Retinal pigment epithelial cell (primary cell): ENCODE measurements at places on chromosomes 13 and 19.
A peak's percentile ranks its signal among the peaks of the same experiment; 100 is the strongest.

GRCh38 chr13:54194233-54195024, 1165.8 kb downstream of the OLFM4 start:
- no peak for DNase-seq

DNA sequence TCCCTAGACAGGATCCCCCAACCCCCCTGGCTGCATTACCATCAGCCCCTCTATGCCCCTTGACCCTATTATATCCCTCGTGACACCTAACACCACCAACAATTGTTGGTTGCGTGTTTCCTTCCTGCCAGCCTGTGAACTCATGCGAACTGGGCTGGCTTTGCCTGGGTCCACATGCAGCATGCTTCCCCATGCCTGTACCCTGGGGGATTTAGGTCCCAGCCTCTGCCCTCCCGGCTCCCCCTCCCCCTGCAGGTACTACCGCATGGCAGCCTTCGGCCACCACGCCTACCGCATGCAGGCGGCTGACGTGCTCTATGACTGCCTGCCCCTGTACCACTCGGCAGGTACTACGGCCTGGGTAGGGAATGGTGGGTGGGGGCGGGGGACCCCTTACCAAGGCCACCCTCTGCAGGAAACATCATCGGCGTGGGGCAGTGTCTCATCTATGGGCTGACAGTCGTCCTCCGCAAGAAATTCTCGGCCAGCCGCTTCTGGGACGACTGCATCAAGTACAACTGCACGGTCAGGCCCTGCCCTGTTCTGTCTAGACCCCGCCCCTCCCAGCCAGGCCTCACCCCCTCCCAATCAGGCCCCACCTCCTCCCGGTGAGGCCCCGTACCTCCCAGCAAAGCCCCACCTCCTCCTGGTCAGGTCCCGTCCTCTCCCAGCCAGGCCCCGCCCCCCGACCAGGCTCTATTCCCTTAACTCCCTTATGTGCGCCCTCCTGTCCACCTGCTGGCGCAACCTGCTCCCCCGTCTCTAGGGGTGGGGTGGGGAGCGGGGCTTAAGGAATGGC, 18.5 kb downstream of the SLC27A1 start:
- no peak for DNase-seq

- DNase-seq: no peak
Observed at GRCh38 chr13:21902709-21903098, 231.8 kb downstream of the FGF9 start.

DNA sequence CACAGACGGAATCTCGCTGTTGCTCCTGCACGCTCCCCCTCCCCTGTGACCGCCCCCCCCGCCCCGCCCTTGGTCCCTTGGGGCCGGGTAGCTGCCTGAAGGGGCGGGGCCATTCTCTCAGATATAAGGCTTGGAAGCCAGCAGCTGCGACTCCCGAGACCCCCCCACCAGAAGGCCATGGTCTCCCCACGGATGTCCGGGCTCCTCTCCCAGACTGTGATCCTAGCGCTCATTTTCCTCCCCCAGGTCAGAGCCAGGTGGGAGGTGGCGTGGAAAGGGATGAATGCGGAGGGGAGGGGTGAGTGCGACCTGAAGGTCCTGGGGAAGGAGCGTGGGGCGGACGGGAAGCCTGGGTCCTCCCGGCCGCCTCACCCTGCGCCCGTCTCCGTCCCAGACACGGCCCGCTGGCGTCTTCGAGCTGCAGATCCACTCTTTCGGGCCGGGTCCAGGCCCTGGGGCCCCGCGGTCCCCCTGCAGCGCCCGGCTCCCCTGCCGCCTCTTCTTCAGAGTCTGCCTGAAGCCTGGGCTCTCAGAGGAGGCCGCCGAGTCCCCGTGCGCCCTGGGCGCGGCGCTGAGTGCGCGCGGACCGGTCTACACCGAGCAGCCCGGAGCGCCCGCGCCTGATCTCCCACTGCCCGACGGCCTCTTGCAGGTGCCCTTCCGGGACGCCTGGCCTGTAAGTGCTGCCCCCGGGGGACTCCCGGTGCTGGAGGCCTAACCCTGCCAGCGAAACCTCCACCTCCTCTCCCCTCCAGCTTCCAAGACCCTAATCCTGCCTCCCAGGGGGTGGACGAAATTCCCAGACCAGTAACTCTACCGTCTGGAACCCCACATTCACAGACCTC, at the start of gene DLL3:
DLL3 (plus strand) TSS at position 150 of the 845 bp plus-strand sequence; CDS start at position 178, 28 bp downstream.
- no peak for DNase-seq

- no peak for DNase-seq
Observed at GRCh38 chr13:25378528-25378927, 6.8 kb downstream of the ATP8A2 start.

DNA sequence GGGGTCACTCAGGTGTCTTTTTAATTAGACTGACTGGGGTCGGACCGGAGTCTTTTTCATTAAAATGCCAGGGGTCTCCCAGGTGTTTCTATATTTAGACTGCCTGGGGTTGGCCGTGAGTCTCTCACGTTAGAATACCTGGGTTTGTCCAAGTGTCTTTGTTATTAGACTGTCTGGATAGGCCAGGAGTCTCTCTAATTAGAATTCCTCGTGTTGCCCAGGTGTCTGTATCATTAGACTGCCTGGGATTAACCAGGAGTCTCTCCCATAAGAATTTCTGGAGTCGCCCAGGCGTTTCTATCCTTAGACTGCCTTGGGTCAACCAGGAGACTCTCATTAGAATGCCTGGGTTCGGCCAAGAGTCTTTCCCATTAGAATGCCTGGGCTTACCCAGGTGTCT, 1445.7 kb downstream of the UQCRFS1 start:
- DNase-seq: no peak

DNA sequence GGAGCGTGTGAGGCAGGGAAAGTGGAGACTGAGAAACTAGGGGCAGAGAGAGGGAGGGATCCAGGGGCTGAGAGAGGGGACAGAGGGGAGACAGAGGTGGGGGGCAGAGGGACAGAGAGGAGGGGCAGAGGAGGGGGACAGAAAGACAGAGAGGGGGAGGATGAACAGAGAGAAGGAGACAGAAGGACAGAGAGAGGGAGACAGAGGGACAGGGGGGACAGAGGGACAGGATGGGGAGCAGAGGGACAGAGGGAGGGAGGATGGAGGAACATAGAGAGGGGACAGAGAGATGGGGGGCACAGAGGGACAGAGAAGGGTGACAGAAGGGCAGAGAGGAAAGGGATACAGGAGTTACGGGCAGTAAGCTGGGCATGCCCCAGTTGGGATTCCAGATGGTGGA, 14.7 kb upstream of the NANOS2 start:
- DNase-seq: no peak

DNA sequence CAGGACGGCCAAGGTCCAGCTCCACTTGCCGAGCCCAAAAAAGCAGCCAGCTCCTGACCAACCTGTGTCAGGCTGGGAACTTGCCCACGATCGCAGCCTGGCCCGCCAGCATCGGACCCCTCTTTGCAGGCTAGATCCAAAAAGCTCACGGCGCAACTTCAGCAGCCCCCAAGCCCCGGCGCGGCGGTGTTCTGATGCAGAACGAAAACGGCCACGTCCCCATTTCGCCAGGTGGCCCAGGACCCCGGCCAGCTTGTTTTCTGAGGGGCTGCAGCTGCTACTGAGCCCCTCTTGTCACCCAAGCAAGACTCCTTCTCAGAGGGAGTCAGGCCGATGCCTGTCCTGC, 1.3 kb downstream of the TMEM259 start:
- no peak for DNase-seq

- no peak for DNase-seq
Observed at GRCh38 chr13:64755961-64756360, 2474.2 kb downstream of the PCDH9 start.

GRCh38 chr19:10670876-10671804, 17.0 kb downstream of the ILF3 start:
- no peak for DNase-seq

- no peak for DNase-seq
Observed at GRCh38 chr19:53553156-53553555, 15.2 kb downstream of the ZNF331 start.

DNA sequence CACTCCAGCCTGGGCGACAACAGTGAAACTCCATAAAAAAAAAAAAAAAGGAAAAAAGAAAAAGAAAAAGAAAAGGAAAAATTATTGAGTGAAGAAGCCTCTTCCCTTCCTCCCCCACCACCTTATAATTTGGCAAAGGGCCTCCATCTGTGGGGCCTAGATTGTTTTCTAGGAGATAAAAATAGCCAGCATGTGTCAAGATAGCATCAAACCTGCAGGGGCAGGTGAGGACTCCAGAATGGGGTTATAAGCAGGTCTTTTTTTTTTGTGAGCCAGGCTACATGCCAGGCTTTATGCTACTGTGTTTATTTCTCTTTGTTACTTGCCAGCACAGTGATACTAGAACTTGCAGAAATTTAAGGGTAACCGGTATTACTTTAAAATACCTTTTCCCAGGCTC, 11.7 kb upstream of the TRIM13 start:
- no peak for DNase-seq

DNA sequence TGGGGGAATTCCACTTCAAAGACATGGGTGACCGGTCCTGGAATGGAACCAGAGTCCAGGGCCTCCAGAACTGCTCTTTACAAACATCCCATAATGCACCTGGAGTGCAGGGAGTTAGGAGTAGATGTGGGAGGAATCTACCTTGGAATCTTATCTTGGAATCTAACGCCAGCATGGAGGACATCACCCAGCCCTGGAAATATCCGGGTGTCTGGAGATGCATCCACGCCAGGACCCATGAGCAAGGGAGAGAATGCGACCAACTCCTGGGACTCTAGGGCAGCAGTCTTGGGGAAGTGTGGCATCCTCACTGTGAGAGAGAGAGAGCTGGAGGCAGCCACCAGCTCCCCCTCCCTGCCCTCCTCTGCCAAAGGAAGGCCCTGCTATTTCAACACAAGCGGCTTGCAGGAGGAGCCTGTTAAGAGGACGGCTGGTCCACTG, 211.8 kb downstream of the UQCRFS1 start:
- DNase-seq: no peak

DNA sequence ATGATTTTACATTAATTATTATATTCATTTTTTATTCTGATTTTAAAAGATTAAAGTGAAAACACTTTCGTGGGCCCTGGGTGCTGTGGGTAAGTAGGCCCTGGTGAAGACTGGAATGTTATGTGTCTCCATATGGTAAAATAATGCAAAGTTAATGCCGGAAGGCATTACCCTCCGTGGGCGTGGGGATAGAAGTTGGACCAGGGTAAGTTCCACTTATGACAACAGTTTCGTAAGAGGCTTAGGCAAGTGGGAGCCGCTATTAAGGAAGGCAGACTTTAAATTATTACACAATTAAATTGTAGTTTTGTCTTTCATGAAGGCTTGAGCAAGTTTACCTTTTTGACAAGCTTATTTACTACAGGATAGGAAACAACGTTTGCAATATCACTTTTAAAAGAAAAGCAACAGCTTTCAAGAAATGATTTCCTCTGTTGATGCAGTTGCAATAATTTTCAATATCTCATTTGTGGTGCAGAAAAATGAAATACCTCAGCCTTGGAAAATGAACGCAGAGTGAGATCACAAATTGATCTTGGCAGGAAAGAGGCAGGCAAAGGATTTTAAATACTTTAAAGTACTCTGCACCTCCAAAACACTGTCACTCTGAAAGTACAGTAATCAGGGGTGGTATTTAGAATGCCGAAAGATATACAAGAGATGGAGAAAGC, 310.6 kb downstream of the DCT start:
- no peak for DNase-seq

DNA sequence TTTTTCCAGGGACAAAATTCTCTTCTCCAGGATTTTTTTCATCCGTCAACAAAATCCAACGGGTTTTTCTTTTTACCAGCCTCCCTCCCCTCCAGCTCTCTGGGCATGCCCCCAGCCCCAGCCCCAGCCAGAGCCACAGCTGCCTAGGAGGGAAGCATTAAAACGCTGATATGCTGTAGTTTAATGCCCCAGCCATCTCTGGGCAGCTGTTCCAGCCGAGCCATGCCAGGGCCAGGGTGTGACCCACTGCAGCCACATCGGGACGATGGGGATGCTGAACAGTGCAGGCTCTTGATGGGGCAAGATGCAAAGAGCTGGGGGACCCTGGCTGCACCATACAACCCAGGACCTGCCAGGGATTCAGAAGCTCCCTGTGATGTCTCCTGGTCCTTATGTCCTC, 32.1 kb downstream of the TSHZ3 start:
- DNase-seq: no peak

- no peak for DNase-seq
Observed at GRCh38 chr13:97911311-97912138, 42.0 kb upstream of the IPO5 start.

DNA sequence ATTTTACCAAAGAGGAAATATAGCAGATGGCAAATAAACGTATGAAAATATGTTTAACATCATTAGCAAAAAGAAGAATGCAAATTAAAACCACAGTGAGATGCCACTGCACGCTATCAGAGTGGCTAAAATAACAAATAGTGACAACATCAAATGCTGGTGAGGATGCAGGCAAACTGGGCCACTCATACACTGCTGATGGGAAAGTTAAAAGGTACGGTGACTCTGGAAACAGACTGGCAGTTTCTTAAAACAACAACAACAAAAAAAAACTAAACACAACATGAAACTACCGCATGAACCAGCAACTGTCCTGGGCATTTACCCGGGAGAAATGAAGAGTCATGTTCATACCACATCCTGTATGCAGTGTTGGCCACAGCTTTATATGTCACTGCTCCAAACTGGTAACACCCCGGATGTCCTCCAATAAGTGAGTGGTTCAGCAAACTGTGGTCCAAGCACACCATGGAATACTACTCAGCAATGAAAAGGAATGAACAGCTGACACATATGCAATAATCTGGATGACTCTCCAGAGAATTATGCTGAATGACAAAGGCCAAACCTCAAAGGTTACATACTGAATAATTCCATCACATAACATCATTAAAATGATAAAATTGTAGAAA, 22.3 kb downstream of the EPS15L1 start:
- DNase-seq: no peak

DNA sequence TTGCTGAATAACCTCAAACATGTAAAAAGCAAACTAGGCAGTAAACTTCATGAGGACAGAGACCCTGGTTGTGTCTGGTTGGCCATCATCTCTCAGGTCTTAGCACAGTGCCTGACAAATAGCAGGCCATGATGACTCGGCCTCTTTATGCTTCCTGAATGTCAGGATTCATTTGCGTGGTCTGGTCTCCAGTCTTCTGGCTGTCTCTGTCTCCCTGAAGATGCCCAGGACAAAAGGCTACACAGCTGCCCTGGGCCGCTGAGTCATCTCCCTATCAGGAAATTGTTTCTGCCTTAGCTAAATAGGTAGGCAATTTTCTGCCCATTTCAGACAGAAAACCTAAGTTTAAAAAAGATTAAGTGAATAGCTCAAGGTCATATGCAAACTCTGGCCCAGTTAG, 84.1 kb upstream of the FNDC3A start:
- no peak for DNase-seq

GRCh38 chr13:28396053-28396452, 98.9 kb downstream of the FLT1 start:
- DNase-seq: no peak

DNA sequence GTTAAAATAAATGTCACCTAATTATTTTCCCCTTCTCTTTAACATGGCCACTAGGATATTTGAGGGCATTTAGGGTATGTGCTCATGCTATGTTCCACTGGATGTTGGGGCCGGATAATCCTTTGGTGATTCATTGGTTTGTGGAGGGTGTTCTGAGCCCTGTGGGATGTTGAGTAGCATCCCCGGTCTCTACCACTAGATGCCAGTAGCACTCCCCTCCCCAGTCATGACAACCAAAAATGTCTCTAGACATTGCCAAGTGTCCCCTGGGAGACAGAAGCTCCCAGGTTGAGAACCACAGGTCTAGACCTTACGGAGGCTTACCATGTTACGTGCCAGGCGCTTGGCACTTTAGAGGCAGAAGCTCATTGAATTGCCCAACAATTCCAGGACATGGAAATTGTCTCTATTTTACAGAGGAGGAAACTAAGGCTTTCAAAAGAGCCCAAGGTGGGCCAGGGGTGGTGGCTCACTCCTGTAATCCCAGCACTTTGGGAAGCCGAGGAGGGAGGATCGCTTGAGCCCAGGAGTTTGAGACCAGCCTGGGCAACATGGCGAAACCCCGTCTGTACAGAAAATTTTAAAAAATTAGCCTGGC, 14.1 kb downstream of the SHANK1 start:
- peak; percentile 9 for DNase-seq
